AG04449 (cell line): ENCODE measurements at places on chromosomes 2 and 18.

DNA sequence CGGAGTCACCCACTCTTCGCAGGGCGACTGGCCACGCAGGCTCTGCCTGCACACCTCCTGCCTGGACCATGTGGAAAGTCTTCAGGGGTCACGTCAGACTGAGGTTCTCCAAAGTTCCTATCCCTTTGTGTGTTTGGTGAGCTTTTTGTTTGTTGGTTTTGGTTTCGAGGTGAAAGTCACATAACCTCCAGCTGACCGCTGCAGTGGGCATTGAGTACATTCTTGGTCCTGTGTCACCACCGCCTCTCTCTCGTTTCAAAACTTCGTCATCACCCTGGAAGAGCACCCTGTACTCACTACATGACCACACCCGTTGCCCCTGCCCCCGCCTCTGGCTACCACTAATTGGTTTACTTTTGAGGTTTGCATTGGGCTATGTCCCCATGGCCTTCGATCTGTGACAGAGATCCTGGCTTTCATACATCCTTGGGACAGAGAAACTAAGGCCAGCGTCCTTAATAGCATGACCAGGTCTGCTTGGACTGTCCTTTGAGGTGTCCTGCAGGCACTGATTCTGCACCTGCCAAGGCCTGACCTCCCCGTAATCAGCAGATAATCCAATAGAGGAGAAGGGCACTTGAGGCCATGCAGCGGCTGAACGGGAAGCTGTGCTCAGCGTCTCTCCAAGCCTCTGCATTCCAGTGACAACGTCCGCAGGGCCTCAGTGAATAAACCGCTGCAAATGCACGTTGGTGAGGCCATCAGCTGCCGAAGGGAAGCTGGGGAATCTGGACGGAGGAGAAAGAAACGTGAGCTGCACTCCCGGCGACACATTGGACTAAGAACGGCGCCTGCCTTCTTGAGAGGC lies 46.8 kb downstream of the SH3BP4 start:
- DNase-seq, result no peak

- DNase-seq, result no peak
These were observed 344.8 kb downstream of the RPRM start for GRCh38 chr2:153133716-153134115.

DNA sequence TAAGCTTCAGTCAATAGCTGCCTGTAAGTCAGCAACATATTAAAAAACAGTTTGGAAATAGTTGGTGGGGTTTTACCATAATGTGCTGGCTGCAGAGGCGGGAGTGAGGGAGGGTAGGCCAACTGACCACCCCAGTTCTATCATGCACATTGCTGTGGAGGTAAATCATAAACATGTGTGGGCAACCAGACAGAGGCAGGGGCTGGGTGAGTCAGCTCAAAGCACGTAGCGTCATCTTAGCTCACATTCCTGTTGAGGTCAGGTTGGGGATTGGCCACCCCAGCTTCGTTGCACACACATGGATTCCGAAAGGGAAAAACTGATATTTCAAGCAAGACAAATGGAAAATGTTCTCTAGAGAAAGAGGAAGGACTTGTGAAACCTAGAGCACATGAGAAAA lies 19.5 kb downstream of the GPR45 start:
- peak; percentile 88 for DNase-seq

DNA sequence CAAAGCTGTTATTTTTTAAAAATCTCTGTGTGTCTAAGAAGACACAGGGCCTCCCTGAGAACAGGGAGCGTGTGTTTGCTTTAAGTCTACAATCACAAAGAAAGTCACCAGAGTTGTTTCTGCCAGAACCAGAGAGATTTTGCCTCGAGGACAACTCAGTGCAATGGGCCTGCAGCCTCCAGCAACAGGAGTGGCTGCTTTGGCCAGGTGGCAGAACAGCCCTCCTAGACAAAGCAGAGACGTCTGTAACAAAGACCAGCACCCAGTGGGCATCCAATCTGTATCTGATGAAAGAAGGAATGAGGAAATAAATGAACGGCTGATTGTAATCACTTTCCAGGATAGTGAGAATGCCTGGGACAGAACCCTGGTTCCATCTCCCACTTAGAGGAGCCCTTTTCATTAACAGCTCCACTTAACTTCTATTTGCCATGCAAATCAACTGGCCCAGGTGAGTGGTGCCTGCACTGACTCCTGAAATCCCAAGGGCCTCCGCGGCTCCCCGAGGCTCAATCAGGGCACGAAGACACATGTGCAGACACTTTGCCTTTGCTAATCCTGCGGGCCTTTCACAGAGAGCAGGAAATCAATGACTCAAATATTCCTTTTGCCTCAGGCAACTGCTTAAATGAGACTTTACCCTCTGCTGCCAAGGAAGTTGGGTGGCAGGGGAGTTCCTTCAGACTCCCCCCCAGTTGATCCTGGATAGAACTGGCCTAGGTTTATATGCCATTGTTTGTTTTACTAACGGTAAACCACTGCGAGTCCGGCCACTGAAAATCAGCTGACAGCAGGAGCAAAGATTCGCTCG lies 146.5 kb downstream of the CABLES1 start:
- no peak for DNase-seq

DNA sequence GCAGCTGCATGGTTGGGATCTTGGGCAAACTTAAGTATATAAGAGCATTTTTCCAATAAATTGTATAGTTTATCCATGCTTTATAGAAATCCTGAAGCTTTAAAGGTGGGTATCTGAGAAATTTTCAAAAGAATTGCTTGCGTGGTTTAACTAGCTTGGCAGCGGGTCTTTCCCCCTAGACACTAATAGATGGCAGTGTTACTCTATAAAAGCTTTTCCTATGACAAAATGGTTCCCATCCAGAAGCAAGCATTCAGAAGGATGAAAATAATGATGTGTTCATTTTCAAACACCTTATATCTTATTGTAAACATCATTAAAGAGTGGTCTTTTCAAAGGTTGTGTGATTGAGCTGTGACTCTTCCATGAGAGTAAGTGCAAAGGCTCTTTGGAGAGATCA lies 45.9 kb downstream of the KDM3A start:
- no peak for DNase-seq

- DNase-seq, result no peak
These were observed 39.8 kb upstream of the TTR start for GRCh38 chr18:31551883-31552282.

DNA sequence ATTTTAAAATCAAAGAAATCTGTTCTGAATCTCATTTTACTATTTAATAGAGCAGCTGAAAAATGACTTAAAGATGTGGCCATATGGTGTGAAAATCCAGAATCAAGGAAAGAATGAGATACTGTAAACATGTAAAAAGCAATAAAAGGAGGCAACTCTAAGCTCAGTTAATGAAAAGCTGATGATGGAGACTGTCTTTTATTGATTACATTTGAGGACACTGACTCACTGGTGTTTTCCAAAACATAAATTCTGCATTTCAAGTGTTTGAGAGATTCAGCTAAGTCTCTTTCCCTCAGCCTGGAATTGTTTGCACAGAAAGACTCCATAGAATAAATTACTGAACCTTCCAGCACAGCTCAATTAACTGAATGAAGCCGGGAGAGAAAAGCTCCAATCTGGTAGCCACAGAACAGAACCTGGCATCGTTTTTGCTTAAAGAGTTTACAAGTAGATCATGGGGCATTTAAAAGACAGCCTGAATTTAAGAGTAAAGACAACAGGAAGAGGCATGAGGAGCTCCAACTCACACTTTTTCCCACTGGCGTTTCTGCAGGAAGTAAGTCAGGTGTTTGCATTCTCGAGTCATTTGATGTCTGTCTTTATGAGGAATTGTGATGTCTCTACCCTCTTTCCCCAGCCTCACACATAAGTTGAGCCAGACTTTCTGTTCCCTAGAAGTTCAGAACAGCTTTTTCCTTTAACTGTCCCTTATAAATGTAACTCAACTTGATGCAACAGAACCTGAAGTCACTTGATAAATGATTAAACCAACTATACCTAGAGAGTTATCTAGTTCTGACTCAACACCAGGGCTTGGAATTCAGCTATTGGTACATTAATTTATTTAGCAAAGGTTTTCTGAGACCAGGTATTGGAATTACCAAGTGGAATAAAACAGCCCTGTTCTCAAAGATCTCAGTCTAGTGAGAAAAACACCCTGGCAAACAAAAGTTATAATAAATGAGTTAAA lies 53.3 kb downstream of the FTCDNL1 start:
- no peak for DNase-seq

DNA sequence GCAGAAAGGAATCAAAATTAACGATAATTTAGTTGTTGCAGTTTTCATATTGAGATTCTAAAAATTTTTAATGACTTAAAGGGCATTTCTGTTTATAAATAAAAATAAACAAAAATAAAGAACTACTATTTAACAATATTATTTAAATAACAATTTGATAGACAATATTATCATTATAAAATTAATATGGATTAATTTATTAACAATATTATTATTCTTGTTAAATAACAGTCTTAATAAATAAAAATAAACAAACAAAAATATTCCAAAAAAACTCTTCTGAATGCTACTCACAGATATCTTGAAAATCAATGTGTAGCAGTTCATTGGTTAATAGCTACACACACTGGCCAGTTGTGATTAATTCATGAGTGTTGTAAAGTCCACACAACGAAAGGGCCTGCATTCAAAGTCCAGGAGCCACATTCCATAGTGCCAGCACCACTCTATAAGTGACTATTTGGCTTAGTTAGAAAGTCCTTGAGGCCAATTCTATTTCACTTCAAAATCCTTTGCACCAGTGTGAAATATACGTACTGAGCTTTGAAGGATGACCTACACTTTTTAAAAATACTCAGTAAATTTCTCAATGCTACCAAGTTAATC lies 117.1 kb downstream of the ZNF521 start:
- no peak for DNase-seq

GRCh38 chr2:17476064-17476463 lies 42.2 kb downstream of the RAD51AP2 start:
- DNase-seq, result no peak

- DNase-seq, result no peak
These were observed 205.2 kb downstream of the AGPS start for GRCh38 chr2:177597759-177598158.

DNA sequence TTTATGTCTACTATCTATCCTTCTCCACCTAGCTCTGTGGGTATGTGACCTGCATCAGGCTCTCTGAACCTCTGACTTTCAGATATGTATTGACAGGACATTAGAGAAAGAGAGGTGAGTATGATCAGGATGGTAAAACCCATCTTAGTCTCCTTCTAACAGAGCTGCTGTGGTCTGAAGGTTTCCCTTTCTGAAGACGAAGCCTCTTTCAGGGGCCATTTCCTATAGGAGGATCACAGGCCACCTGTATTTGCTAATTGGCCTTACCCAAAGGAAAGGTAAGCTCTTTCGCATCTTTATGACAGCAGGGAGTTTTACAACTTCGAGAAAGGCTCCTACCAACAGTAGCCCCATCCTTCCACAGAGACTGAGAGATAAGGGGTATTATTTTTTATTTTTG lies 442.9 kb downstream of the KCNJ3 start:
- no peak for DNase-seq

DNA sequence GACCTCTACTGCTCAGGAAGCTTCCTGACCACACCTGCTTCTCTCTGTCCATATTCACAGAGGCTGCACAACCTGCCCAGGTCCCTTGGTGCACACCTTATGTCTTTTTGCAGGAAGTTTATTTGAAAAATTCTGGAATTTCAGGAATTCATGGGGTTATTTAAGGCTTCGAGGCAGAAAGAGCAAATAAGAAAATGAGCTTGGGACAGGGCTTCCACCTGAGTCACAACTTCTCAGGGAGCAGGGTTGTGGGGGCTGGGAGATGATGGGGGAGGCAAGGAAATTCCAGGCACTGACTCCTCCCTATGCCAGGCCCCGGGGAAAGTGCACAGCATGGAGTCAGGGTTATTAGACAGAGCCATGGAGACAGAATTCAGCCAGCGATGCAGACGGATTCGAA lies 57.7 kb downstream of the INHBB start:
- DNase-seq, result no peak
